ENCODE measurements at places on chromosomes 4 and X.

DNA sequence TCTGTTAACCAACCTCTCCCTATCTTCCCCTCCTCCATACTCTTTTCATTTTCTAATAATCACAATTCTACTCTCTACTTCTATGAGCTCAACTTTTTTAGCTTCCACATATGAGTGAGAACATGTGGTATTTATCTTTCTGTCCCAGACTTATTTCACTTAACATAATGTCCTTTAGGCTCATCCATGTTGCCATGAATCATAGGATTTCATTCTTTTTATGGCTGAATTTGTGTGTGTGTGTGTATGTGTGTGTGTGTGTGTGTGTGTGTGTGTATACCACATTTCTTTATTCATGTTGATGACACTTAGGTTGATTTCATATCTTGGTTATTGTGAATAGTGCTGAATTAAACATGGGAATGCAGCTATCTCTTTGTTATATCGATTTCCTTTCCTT lies 37.4 kb downstream of the RUFY3 start:
- DNase-seq: no peak

DNA sequence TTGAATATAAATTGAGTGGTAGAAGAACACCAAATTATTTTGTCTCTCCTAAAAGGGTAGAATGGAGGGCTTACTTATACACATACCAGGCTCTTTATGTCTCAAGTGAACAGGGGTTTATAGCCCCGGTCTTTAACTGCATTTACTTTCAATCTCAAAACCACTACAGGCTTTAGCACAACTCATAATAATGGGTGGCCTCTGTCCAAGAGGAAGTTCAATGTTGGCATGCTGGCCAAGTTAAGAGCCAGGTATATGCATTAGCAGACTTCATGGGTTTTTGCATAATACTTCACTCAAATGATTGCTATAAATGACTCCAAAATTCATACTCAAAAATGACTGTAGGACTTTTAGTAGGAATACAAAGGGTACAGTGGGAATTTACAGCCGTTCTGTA lies 118.5 kb upstream of the OTUD4 start:
- peak; percentile 5 for DNase-seq

GRCh38 chrX:1321674-1322073 lies 14.9 kb upstream of the IL3RA start:
- DNase-seq: no peak

DNA sequence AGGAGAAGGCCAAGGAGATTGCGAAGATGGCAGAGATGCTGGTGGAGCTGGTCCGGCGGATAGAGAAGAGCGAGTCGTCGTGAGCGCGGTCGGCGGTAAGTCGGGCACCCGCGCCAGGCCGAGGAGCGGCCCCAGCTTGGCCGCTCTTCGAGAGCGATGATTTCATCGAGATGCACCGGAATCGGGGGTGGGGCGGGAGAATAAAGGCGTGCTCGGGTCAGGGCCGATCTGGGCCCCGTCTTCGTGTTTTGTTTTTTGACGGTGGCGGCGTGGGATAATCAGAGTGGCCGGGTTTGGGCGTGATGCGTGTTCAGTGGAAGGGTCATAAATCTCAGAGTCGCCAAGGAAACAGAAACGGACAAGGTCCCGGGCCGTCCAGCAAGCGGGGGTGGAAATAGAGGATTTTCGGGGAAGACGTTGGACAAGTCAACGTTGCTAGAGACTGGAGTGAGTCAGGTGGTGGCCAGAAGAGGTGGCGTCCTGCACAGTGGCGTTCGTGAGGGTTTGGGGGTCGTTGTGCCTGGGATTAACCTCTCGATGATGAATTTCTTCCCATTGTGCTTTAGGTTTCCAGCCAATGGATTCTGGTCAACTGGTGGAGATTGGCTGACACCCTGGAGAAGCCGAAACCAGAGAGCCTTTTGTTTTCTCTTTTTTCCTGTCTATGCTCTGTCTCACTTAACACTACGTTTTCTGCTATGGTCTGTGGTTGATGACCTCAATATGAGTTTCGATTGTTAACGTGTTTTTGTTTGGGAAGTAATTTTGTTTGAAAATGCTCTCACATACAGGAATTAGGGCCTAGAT lies 882 bp downstream of the MRFAP1 start:
- peak; percentile 37 for DNase-seq

DNA sequence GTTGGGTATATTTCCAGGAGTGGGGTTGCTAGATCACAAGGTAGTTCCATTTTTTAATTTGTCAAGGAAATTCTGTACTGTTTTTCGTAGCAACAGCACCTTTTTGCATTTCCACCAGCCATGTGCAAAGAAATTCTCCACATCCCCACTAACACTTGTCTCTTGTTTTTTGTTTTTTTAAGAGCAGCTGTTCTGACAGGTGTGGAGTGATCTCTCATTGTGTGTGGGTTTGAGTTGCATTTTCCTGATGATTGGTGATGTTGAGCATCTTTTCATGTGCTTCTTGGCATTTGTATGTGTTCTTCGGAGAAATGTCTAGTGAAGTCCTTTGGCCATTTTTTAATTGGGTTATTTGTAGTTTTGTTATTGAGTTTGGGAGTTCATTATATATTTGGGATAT lies 80.3 kb upstream of the PUDP start:
- DNase-seq: no peak

GRCh38 chrX:129686422-129686948 lies 31.7 kb upstream of the APLN start:
- no peak for DNase-seq

Measured in astrocyte of the spinal cord (primary cell).